ENCODE measurements at places on chromosomes 4 and X.

GRCh38 chr4:78308517-78308916, 243.1 kb upstream of the ANXA3 start:
- no peak for DNase-seq

- peak; percentile 72 for DNase-seq
Measured at GRCh38 chr4:40736910-40737309, 12.8 kb upstream of the NSUN7 start.

DNA sequence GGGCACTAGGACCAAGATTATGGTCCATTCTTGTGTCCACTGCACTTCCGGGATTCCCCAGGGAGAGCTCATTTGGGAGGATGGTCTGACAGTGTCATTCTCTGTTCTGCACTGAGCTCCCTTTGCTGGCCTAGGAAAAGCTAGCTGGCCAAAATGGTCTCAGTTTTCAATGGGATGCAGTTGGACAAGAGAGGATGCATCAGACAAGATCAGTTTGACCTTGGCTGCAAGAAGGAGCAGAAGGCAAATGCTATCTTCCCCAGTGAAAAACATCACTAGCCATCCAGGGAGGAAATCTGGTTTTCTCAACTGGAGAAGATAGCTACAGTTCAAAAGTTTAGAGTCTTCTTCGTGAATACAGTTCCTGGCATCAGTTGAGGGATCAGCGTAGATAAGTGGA, 221.1 kb downstream of the PTTG2 start:
- no peak for DNase-seq

GRCh38 chr4:5220028-5220427, 168.7 kb downstream of the STK32B start:
- DNase-seq = no peak

GRCh38 chr4:135731682-135732081, 1530.1 kb upstream of the PABPC4L start:
- DNase-seq = no peak

GRCh38 chr4:99038213-99038612, 42.7 kb downstream of the METAP1 start:
- DNase-seq = no peak

DNA sequence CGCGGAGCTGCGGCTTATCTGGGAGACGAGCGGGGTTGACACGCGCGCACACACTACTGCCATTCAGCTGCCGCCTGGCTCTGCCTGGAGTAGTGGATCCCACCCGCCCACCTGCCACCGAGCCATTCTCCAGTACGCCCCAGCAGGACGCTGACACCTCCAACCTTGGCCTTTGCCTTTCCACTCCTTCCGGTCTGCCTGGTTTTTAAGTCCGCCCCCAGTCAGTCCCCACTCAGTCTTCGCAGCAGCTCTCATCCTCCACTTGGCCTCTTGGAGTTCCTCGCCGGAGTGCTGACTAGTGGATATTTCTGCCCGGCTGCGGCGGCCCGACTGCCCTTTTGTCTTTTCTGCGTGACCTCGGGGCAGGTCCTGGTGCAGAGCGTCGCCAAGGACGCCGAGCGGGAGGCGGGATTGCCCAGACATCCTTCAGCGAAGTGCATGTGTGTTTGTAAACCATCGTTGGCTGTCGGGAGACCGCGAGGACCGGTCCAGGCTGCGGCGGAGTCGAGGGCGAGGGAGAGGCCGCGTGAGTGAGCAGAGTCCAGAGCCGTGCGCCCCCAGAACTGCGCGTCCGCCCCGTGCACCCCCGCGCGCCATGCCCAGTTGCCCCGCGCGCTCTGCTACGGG, 1.1 kb downstream of the SLIT2 start:
- no peak for DNase-seq

DNA sequence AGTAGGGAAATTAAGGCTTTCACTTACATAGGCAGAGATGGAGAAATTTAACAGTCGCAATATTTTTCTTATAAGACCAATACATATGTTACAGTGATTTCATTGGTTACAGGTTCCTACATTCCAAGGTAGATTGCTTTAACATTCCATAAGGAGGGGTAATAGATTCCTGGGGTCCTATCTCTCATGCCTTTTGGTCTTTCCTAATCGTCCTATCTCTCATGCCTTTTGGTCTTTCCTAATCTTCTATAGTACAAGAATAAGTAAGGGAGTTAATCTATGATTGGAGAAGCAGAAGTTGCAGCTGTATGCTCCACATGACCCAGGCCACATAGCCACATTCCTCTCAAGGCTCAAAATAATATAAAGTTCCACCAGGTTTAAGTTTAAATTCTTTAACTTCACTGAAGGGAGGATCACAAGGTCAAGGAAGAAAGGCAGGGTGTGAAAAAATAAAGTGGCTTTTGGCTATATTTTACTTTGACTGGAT, 285.0 kb upstream of the BOD1L1 start:
- no peak for DNase-seq

GRCh38 chrX:112163906-112164305, 81.3 kb upstream of the TRPC5 start:
- DNase-seq = no peak

DNA sequence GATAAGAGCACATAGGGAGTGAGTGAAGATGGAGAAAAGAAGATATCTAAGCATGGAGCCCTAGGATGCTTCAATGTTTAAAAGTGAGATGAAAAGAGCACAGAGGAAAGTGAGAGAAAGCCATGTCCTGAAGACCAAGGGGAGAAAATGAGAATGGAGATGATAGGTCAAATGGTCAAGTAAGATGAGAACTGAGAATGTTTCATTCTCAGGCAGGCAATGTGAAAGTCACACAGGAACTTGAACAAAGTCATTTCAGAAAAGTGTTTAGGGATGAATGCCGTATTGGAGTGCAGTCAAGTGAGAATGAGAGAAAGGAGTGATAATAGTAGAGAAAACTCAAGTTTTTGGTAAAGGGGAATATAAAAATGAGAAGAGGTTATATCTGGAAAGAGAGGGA, 148.7 kb upstream of the PTCHD1 start:
- no peak for DNase-seq

- no peak for DNase-seq
Measured at GRCh38 chrX:150219374-150220185, 143.5 kb upstream of the MAMLD1 start.

DNA sequence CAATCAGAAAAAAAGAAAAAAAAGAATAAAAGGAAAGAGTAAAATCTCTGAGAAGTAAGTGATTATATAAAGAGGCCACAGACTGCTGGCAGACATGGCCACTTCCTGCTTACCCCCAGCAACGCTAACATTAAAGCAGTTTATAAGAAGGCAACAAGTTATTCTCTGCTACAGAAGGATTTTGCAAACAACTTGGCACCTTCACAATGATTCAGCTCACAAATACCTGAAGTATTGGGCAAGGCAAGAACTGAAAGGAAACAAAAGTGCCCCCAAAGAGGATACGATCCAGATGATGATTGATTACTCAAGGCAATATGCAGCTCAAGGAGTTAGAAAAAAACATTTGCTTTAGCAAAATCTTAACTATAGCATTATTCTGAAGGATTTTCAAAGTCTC, 718.8 kb downstream of the KLHL13 start:
- no peak for DNase-seq

GRCh38 chrX:40247848-40248622, 150.3 kb upstream of the BCOR start:
- no peak for DNase-seq

DNA sequence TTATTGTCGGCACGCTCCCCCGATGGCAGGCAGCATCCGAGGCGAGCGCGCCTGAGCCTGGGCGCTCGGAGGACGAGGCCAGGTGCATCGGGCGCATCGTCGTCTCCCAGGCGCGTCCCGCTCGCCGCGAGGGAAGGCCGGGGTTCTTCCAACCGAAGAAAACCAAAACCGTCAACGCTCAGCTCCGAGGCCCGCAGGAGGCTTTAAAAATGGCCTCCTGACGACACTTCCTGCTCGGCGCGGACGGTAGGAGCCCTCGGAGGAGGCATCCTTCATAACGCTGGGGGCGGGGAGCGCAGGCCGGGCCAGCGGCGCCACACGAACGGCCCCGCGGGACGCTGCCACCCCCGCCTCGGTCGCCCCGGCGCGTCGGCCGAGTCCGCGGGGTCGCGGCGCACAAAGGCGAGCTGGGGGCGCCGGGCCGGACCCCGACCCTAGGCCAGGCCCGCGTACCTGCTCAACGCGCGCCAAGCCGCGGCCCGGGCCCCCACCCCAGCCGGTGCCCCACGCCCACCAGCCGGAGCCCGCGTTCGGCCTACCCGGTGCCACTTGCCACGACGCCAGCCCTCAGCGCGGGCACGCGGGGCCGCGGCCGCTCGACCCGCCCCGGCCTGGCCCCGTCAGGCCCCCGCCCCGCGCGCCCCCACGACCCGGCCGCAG, 501 bp downstream of the ZNF518B start:
- no peak for DNase-seq

DNA sequence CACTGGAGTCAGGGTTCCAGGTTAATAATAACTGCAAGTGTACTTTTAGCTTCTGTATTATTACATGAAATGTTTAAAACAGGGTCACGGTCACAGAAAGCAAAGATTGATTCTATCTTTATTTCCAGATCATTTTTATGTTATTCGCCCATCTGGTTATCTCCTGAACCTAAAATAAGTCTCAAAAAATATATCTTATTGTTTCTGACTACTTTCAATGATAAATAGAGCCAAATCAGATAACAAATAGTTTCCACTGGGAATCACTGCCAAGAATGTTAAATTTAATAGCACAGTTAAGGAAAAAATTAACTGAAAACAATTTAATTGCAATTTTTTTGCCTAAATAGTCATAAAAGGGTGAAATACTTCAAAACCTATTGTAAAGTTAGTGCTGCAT, 17.2 kb upstream of the VEGFD start:
- DNase-seq = no peak

DNA sequence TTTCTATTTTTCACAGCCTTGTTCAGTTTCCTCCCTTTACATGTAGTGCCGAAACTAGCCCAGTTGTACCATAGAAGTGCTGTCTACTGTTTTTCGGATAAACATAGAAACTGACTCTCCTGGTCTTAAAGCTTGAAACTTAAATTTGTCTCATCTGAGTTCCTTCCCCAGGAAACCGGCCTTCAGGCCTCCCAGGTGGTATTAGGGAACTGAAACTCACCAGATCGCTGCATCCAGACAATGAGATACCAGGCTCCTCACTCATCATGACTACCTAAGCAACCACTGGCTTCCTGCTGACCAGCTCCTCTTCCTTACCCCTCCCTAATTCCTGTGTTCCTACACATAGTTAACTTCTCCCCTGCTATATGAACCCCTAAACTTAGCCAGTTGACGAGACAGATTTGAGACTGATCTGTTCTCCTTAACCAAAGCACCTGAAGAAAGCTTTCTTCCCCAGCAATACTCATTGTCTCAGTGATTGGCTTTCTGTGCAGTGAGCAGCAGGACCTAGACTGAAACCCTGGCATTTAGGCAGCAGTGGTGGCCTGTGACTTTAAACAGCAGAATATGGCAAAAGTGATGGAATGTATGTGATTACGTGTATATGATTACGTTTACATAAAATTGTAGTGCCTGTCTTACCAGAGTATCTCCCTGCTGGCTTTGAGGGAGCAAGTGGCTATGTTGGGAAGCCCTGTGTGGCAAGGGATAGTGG, 959.1 kb upstream of the LCORL start:
- DNase-seq = no peak

GRCh38 chr4:152038238-152038637, 277.4 kb upstream of the GATB start:
- DNase-seq = no peak

DNA sequence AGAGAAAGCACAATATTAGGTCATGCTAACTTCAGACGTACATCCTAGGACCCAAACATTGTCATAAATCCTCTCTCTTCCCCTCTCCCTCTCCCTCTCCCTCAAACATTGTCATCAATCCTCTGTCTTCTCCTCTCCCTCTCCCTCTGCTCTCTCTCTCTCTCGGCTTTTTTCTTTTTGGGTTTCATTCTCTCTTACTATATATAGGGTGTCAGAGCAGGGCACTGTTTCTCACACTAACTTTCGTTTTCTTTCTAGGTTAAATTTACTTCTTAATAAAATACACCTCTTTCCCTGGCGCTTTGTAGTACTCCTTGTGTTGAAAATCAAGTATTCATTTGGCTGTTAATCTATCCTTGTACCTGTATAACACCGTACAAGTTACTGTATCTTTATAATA, 37.0 kb upstream of the HERC5 start:
- DNase-seq = no peak

GRCh38 chr4:179880756-179881155, 2362.4 kb upstream of the TENM3 start:
- DNase-seq = no peak

- DNase-seq = no peak
Measured at GRCh38 chrX:120568035-120568434, 7.3 kb upstream of the CUL4B start.

GRCh38 chr4:52037689-52038102, 403 bp downstream of the SGCB start:
- peak; percentile 57 for DNase-seq

- DNase-seq = no peak
Measured at GRCh38 chr4:41452484-41453225, 85.3 kb upstream of the LIMCH1 start.

- DNase-seq = peak; percentile 28
Measured at GRCh38 chrX:119729408-119730201, 28.8 kb upstream of the SOWAHD start.

DNA sequence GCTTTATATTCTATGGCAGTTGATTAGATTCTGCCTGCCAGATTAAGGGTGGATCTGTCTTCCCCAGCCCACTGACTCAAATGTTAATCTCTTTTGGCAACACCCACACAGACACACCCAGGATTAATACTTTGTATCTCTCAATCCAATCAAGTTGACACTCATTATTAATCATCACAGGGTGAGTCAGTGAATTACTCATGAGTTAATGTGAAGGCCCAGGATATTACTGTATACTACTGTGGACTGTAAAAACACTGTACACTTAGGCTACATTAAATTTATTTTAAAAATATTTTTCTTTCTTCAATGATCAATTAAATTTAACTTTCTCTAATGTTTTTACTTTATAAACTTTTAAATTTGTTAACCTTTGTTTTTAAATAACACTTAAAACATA, 87.7 kb downstream of the NAP1L3 start:
- no peak for DNase-seq

DNA sequence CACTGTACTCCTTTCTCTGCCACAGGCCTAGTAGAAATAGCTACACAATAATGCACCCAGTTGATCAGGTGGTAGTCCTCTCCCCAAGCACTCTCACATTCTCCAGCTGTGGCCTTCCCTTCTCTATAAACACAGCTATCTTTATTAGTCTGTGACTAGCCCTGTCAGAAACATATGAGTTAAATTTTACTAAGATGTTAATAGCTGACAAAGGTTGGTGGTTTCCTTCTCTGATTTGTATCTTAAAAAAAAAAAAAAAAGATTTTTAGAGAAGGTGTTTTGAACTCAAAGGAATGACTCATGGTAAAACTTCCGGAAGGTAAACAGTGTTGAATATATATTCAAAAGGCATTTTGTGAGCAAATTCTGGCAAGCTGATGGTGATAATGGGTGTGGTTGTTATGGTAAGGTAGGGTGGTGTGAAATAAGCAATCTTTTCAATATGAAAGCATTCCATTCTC, 327.4 kb downstream of the PPP3CA start:
- DNase-seq = no peak

- DNase-seq = no peak
Measured at GRCh38 chr4:73850261-73850970, 2.7 kb upstream of the PF4V1 start.

Data from midbrain (tissue), 1 donor.